Activated CD4-positive, alpha-beta T cell treated with anti-CD3 and anti-CD28 coated beads, Interleukin-2, amount 50 U/mL, for 48 hours (primary cell): ENCODE measurements at places on chromosomes 7 and 10.

DNA sequence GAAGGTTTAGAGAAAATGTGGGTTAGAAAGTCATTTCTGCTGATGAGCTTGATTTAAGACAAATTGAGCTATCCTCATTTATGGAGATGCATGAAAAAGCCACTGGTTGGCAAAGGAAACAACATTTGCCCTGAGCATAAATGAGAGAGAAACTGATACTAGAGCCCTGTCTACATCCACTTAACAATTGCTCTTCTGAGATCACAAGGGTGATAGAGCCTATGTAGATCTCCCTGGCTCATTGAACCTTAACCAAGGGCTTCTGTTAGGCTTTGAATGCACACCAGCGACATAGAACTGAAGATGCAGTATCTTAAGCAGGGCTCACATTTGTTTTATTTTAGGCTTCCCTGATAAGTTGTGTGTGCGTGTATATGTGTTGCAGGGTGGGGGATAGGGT is 35.0 kb downstream of the GPR141 start:
- no peak for DNase-seq

DNA sequence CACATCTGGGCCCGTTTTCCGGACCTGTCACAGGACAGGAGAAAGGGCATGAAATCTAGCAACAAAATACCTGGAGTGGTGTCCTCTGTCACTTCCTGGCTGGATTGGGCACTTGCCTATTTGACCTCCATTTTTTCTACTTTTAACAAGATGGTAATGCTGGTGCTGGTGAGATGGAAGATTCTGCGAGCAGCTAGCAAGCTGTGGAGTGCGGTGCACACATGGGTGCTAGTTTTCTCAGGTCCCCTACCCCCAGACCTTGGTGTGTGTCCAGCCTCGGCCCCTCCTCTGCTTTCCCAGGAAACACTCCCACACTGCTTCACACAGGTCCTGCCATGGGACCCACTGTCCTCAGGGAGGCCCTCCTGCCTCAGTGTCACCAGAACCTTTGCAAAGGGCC is 87.7 kb downstream of the WDR11 start:
- no peak for DNase-seq

DNA sequence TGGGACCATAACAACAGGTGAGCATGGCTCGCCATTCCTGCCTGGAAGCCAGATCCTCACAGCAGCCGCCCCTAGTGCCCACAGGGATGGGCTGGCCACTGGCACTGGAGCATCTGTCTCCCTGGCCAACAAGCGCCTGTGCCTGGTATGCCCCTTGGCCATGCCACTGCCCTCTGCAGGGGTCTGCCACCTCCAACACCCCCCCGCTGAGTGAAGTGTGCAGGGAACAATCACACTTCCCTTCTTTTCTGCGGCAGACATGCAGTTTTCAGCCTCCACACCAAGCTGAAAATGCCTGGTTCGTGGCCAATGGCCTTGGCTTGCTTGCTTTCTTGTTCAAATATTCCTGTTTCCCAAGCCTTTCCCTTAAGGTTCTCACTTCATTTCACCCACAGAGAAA is 50.7 kb downstream of the HSPA12A start:
- no peak for DNase-seq

- no peak for DNase-seq
These were observed 359.1 kb downstream of the GLRX3 start for GRCh38 chr10:130495116-130495862.

DNA sequence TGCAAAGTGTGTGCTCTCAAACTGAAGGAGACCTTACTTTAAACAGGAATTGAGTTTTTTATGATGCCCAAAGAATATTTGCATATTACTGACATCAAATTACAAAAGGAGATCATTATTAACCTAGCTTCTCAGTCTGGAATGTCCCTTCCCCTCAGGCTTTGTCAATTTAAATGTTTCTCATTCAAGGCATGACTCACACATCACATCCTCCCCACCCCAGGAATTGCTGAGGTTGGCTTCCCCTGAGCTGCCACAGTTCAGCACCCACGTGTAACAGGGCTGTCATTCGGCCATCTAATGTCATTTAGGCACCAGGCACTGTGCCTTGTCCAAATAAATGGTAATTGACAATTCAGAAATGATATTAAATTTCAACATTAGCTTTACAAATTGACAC is 305.9 kb upstream of the MGMT start:
- peak; percentile 1 for DNase-seq

GRCh38 chr10:500876-501275 is 188.6 kb downstream of the DIP2C start:
- DNase-seq: no peak

DNA sequence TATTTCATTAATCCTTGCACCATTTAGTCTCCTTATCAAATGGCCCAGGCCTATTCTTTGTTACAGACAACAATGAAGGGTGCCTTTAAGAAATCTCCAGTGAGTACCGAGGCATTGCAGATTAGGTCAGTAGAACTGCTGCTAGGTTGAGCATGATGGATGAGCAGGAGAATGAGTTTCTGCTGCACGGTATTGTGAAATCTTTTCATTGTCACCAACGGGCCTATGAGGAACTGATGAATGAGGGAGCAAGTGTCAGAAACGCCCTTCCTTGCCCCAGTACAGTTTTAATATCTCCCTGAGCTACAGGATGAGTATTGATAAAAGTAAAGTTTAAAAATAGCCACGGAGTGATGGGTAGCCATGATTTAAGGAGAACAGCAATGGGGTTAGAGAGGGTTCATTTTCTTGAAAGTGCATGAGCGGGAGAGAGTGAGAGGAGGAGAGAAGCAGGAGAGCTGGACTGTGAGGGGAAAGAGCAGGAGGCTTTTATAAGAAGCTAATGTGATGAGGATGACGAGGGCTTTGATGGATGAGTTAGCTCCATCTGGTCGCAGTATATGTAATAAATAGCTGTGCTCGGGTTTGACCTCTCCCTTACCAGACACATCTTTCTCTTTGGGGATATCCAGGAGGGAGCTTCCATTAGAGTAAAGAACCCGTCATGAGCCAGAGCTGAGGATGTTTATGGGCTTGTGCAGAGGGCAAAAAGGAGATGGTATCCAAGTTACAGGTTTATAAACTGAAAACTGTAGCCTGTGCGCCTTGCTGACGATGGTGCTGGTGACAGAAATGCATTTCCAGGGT is 526.1 kb downstream of the LRMDA start:
- no peak for DNase-seq

DNA sequence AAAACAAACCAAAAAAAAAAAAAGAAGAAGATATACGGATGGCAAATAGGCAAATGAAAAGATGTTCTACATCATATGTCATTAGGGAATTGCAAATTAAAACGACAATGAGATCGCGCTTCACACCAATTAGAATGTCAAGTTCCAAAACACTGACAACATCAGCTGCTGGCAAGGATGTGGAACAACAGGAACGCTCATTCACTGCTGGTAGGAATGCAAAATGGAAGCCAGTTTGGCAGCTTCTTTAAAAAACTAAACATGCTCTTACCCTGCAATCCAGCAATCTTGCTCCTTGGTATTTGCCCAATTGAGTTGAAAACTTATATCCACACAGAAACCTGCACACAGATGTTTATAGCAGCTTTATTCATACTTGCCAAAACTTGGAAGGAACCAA is 34.8 kb downstream of the CALML5 start:
- DNase-seq: no peak

GRCh38 chr10:43105956-43106229 is 29.0 kb downstream of the RET start:
- no peak for DNase-seq

DNA sequence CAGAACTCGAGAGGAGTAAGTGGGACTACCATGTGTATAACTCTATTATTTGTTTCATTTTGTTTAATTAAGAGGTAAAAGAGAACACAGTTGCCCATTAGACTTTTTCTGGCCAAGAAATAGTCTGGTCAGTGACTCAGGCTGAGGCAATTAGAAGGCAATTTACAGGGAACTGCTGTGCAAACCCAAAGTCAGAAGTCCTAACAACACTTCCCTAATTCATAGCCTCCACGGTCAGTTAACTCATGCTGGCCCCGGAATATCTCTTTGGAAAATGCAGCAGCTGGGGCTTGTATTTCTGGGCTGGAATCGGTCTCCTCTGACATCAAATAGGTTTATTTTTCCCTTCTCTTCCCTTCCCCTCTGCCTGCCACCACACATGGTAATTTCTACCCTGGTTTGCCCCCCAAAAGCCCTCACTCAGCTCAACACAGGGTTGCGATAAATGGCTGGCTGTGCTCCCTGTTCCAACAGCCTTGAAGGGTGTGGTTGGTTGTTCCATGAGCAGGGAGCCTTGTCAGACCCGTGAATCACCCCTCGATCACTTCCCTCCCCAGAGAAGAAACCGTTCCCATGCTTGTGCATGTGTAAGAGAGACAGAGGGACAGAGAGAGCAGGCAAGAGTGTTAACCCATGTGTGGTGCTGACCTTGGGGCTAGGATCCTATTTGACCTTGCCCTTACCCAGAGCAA is 5.3 kb downstream of the SH3PXD2A start:
- no peak for DNase-seq

DNA sequence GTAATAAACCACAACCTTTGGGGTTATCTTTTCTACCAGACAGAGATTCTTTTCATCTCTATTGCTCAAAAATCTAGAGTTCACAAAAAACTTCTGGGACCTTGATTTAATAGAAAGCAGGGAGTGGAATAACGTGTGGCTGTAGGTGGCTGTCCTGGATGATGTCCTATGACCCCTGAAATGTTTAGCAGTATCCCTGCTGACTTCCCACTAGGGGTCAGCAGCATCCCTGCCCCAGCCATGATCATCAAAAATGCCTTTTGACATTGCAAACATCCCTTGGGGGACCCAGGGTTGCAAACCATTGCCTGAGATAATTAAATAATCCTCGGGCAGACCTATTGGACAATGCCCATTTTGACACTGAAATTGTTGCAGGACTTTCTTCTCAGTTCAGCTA is 177.1 kb downstream of the USP6NL start:
- DNase-seq: no peak

- DNase-seq: no peak
These were observed 14.1 kb upstream of the CDK6 start for GRCh38 chr7:92850516-92850915.

DNA sequence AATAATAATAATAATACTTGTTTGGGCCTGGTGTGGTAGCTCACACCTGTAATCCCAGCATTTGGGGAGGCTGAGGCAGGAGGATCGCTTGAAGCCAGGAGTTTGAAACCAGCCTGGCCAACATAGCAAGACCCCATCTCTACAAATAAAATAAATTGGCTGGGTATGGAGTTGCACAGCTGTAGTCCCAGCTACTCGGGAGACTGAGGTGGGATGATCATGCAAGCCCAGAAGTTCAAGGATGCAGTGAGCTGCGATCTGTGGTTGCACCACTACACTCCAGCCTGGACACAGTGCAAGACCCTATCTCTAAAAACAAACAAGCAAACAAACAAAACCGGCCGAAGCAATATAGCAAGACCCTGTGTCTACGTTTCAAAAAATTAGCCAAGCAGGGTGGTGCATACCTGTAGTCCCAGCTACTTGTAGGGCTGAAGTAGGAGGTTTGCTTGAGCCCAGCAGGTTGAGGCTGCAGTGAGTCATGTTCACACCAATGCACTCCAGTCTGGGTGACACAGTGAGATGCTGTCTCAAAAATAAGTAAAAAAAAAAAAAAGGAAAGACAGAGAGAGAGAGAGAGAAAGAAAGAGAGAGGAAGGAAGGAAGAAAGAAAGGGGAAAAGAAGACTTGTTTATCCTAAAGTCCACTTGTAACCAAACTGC is 85.6 kb upstream of the KDM7A start:
- DNase-seq: no peak

DNA sequence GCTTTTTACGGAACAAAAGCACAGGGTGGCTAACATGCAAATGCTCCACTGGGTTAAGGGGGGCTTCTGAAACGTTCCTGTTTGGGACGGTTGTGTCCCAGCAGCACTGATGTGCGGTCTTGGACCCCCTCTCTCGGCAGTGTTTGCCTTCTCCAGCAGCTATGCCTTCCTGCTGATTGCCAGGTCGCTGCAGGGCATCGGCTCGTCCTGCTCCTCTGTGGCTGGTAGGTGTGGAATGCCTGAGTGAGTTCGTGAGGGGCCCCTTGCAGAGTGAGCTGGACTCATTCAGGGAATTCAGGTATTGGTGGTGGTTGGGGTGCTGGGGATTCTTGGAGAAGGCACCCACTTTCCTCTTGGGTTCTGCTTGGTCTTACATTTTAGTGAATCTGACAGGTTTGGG is 13.0 kb downstream of the SLC18A2 start:
- DNase-seq: no peak

- DNase-seq: no peak
These were observed 243.1 kb downstream of the ARL4A start for GRCh38 chr7:12930534-12930933.

GRCh38 chr10:25555865-25556264 is 378.2 kb upstream of the MYO3A start:
- DNase-seq: no peak

GRCh38 chr10:28734938-28735759 is 57.8 kb downstream of the BAMBI start:
- no peak for DNase-seq

DNA sequence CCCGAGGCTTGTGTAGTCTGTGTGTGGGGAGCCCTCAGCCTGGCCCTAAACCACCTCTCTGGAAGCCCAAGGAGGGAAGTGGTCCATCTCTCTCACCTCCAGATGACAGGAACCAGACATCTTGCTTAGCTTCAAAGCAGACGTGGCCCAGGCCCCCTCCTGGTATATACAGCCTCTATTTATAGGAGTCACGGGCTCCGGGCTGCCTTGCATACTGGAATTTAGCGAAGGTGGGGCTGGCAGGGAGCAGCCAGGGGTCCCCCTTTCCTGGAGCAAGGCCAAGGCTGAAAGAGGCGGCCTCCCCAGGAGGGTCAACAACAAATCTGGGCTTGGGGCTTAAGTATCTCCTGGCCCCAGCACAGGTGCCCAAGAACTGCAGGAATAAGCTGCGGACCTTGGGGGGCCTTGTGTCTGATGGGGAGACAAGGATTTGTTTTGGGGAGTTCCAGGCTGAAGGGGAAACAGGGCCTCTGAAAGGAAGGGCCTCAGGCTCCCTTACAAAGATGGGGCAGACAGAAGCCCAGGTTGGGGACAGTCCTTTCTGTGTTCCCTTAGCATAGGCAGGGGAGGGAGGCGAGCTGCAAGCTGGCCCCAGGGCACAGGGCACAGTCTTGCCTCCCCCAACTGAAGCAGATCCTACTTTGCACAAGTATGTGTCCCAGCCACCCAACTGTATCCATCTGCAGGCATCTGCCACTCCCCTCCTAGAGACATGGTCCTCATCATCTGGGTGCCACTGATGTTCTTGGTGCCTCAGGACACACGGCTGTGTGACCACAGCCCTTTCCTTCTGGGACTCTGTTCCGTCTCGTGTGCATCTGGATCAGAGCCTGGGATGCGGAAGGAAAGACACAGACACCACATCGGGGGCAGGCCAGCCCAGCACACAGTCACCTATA is 11.9 kb downstream of the ZCCHC24 start:
- DNase-seq: no peak

- no peak for DNase-seq
These were observed 1.9 kb upstream of the ZNF775 start for GRCh38 chr7:150377196-150377595.

GRCh38 chr7:95303013-95303905 is 21.1 kb downstream of the PON1 start:
- DNase-seq: no peak

DNA sequence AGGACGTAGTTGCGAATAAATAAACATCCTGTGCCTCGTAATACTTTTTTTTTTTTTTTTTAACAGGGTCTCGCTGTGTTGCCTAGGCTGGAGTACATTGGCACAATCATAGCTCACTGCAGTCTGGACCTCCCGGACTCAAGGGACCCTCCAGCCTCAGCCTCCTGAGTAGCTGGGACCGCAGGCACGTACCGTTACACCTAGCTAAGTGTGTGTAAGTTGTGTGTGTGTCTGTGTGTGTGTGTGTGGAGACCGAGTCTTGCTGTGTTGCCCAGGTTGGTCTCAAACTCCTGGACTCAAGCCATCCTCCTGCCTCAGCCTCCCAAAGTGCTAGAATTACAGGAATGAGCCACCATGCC is 573 bp upstream of the PON2 start:
- no peak for DNase-seq
